WERI-Rb-1 (cell line): ENCODE measurements at places on chromosomes 3 and 15.

GRCh38 chr3:136327671-136328070, 77.5 kb downstream of the PCCB start:
- no peak for DNase-seq

DNA sequence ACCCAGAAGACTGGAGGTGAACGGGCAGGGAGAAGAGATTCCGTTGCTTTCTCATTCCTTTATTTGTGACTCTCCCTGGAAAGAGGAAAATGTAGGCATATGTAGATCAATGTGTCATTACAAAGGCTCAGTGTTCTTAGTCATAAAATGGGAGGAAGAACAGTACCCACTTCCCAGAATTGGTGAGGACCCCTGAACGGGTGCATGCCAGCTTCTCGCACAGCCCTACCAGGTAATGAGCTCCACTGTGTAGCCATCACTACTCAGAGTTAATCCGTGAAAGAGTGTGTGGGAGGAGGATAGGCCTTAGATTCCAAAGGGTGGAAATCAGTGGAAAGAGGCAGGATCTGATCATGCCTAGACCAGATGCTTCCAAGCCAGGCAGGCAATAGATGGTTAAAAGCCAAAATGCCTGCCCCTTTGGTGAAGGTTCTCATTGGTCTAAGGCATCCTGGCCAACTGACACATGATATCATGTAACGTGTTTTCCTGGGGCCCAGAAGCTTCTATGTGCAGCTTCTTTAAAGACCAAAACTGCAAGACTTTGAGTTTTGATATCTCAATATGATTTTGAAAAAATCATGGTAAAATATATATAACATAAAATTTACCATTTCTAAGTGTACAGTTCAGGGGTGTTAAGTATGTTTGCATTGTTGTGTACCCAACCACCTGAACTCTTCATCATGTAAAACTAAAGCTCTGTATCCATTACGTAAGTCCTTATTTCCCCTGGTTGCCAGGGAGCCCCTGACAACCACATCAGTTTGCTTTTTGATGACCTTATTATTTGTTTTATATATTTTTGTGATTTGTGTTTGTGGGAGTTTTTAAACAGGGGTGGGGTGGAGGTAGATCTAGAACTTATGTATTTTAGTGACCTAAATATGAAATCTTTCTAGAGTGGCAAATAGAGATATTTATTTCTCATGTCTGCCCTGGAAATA, 402.2 kb upstream of the CFAP20DC start:
- DNase-seq = no peak

GRCh38 chr3:141894524-141895176, 18.2 kb downstream of the ATP1B3 start:
- DNase-seq = no peak

DNA sequence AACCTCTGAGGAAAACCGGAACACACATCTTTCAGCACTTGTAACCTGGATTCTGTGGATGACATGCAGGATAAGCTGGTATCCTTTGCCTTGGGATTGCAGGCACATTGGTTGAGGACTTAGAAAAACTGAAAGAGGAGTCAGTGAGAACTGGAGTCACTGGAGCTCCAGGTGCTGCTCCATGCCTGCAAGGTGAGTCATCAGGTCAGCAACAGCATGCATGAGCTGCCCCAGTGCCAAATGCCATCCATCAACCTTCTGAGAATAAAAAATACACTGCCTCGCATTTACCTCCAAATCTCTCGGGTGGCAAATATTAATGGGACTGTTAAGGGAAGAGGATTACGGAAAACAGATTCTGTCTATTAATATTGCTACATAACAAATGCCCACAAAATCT, 729.1 kb downstream of the NTRK3 start:
- peak; percentile 15 for DNase-seq

DNA sequence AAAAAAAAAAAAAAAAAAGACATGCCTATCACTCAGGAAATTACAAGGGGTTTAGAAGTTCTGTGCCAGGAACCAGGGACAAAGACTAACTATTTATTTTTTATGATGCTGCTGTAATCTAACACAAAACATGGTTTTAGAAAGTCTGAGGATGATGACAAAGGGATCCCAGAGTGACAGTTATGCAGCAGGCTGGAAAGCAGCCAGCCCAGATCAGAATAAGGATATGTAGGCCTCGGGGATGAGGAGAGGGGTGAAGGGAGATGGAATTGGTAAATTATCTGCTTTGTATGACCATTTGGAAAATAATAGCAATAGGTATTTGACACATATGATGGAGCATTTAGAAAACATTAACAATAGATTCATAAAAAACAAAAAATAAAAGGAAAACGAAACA, 34.1 kb upstream of the NMD3 start:
- no peak for DNase-seq

GRCh38 chr3:46835054-46835453, 28.2 kb downstream of the MYL3 start:
- no peak for DNase-seq

GRCh38 chr15:89469426-89470096, 26.8 kb downstream of the RHCG start:
- peak; percentile 25 for DNase-seq

GRCh38 chr3:20125897-20126296, 60.1 kb downstream of the SGO1 start:
- no peak for DNase-seq

DNA sequence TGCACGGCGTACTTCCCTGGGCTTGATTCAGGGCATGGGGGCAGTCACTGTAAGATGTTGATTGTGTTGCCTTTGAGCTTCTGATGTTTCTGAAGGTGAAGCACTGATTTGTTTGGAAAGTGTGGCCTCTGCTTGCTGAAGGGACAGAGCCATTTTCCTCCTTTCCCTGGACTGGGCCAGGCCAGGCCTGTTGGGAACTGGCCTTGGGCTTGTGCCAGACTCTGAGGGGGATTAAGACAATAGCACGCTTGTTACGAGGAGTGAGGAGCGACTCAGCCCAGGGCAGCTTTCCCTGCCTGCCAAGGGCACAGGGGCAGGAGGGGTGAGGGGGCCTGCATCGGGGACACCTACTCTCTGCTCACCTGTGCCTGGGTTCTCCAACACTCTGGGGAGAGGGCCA, 42.9 kb downstream of the LINGO1 start:
- DNase-seq = peak; percentile 46

DNA sequence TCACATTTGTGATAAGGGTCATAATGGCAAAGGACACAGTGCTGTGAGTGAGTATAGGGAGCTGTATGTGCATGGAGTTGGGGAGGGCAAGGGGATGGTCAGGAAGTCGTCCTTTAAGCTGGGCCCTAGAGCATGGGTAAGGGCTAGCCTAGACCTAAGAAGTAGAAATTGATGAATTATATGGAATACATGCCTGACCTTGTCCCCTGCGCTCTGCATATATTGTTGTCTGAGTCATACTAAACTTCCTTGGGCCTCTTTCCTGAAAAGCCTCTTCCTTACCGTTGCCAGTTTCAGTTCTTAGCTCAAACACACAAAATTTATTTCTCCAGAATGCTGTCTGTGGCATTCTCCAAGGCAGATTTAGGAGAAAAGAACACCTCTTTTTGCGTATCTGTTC, 4.6 kb downstream of the SNRK start:
- DNase-seq = no peak

GRCh38 chr3:71726146-71726545, 944 bp upstream of the EIF4E3 start:
- no peak for DNase-seq

- DNase-seq = no peak
These were observed 3.6 kb downstream of the LSAMP start for GRCh38 chr3:116441652-116442051.

- DNase-seq = no peak
These were observed 19.3 kb upstream of the STRIT1 start for GRCh38 chr3:155312781-155313180.

DNA sequence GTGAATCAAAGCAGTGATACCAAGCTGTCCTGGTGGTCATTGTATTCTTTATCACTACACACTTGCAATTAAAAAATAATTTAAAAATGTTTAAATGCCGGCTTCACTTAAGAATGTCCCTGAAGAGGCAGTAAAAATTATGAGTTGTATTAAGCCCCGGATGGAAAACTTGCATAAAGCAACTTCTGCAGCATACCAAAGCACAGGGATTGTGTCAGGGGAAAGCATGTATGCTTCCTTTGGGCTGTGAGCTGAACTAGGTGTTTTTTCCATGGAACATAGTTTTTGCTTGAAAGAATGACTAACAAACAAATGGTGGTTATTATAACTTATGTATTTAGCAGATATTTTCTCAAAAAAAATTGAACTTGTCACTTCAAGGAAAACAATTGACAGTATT, 143.1 kb downstream of the ARNT2 start:
- no peak for DNase-seq

GRCh38 chr3:132161608-132162007, 126.8 kb upstream of the CPNE4 start:
- peak; percentile 11 for DNase-seq

GRCh38 chr3:14605067-14605466, 46.5 kb upstream of the CCDC174 start:
- no peak for DNase-seq

- DNase-seq = no peak
These were observed 112.5 kb downstream of the ASB7 start for GRCh38 chr15:100714749-100715342.

- DNase-seq = no peak
These were observed 492.4 kb upstream of the FRG2C start for GRCh38 chr3:75171630-75172230.

DNA sequence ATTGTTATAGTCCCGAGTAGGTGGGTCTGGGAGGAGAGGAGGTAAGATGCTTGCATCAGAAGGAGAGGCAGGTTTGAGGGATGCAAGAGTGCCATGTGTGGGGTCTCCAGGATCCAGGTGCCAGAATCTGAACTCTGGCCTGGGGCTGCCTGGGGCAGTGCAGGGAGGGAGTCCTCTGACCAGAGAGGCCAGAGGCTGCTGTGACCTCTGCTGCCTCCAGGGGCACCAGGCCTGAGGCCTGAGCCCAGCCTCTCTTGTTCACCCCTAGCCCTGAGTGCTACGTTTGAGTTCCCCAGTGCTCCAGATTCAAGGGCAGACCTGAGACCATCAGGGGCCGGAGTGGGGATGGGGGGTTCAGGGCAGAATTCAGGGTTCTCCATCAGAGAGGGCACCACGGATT, 7.4 kb downstream of the SLC38A3 start:
- DNase-seq = peak; percentile 18

GRCh38 chr15:29276366-29276765, 6.7 kb upstream of the NSMCE3 start:
- DNase-seq = no peak

DNA sequence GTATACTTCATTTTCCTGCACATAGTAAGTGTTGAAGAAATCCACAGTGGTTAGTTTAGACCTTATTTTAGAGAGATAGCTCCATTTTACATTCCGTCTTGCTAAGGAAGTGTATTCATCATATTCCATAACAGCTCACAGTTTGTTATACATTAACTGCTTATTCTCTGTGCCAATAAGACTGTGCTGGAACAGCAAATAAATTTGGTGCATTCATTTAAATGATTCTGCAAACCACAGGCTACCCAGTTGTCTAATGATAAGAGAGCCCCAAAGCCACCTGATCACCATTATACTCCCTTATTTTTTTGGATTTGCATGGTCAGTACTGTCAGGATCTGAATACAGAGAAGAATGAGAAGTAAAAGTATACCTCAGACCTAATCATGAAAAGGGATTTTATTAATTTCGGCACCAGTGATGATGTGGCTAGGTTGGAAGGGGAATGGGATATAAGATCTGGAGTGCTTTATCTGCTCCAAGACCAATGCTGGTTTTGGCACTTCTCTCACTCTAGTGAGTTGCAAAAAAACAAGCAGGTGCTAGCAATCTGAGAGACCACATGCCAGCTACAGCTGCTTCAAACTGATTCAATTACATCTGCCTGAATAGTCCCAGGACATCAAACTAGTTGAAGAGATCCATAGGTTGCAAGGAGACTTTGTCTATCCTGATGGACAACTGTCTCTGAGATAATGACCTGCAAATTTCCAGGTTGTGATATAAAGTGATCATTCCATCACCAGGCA, 254.8 kb downstream of the ZBTB20 start:
- no peak for DNase-seq

GRCh38 chr15:85340321-85340665, 40.1 kb upstream of the AKAP13 start:
- no peak for DNase-seq

GRCh38 chr3:58173669-58174398, 36.9 kb downstream of the DNASE1L3 start:
- DNase-seq = peak; percentile 76

- no peak for DNase-seq
These were observed 937.2 kb downstream of the ZPLD1 start for GRCh38 chr3:103372031-103372430.

GRCh38 chr3:196166741-196167140, 44.5 kb downstream of the ZDHHC19 start:
- DNase-seq = no peak

DNA sequence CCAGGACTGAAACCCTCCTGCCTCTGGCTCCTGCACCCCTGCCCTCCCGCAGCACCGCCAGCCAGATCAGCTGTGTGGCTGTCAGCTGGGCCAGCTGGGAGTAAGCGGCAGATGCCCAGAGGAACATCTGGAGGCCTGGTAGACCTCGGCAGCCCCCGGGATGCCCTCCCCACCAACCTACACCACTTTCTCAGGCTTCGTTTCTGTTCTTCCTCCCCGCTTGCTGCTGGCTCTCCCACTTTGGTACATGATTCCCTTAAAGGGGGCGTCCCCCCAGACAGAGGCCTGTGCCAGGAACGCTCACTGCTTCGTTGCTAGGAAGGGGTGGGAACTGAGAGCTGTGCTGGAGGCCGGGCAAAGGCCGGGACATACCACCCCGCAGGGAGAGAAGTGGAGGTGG, 91.4 kb upstream of the RPL32 start:
- DNase-seq = no peak

DNA sequence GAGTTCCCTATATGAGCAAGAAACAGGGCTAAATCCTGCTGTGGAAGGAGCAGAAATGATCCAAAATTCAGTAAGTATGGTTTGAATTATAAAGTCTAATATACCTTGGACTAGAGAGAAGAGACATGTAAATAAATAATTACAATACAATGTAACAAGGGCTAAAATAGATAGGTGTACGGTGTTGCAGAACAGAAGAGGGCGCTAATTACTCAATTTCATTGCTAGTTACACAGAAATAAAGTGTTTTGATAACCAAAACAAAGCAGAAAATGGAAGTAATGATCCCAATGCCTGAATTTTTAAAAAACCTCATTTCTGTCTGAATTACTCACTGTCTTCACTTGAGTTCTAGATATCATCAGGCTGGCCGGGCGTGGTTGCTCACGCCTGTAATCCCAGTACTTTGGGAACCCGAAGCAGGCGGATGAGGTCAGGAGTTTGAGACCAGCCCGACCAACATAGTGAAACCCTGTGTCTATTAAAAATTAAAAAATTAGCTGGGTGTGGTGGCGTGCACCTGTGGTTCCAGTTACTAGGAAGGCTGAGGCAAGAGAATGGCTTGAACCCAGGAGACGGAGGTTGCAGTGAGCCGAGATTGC, 8.3 kb upstream of the PLCH1 start:
- no peak for DNase-seq

- DNase-seq = no peak
These were observed 18.3 kb downstream of the GXYLT2 start for GRCh38 chr3:72906154-72906553.
